ENCODE measurements at places on chromosomes 16 and 17. TPM values are rescaled to one million over a fixed set of nuclear protein-coding genes. Genes with fewer than 3 reads are reported as not detected.

DNA sequence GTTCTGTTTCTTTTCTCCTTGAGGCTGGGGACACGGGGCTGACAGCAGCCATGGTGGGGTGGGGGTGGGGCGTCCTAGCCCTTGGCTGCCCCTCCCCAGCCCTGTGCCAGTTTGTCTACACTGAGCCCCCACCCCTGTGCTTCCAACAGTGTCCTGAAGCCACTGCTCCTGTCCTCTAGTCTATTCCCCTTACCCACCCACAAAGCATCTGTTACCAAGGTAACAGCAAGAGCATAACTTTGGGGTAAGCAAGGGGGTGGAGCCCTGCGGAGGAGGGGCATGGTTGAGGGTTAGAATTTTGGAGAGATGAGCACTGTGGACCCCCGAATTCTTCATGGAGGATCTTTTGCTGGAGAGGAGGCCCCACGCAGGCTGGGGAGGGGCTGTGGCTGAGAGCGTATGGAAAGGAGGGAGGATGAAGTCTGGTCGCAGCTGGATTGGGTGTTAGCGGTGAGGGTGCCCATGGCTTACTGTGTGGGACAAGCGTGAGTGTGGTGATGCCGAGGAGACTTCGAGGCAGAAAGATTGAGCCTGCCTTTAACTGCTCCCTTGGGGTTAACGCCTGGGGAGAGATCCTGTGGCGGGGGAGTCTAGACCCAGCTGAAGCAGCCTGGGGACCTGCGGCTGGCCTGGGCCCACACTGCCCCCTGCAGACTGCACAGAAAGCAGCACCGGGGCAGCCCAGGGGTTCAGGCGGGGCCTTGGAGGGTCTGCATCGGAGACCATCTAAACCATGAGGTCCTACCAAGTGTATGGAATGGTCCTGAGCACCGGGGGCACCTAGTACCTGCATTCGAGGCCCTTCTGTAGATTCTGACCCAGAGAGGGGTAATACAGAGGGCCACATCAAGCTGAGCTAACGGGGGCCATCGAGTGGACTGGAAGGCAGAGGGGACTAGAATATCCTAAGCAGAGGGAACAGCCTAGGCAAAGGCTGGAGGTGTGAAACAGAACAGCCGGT, 6.1 kb upstream of the STAC2 start:
- H3K4me3 ChIP-seq: no peak overlapping the region
- no peak overlapping the region for H3K27ac ChIP-seq
- peaks cover 3% of the 10 kb centered on the region for H3K27me3 ChIP-seq
- DNase-seq: no peak
- no peaks in the 10 kb centered on the region for H3K4me1 ChIP-seq

- no peaks in the 10 kb centered on the region for H3K4me1 ChIP-seq
- H3K27ac ChIP-seq: no peak overlapping the region
- no peak overlapping the region for H3K4me3 ChIP-seq
- no peaks in the 10 kb centered on the region for H3K27me3 ChIP-seq
- DNase-seq: no peak
- no peaks in the 10 kb centered on the region for H3K36me3 ChIP-seq
Measured at GRCh38 chr16:58652741-58653140, 23.1 kb upstream of the CNOT1 start.

DNA sequence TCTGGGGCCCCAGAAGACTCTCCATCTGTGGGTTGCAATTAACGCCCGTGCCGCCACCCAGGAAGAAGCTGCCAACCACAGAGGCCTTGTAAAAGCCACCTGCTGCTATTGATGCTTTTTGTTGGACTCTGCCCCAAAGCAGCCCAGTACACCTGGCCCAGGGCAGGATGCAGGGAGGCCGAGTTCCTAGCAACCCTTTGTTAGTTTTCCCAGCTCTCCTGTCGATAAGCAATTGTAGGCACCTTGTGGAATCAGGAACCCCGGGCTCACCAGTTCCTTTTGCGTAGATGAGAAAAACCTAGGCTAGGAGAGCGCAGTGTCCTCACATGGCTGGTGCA, 103.3 kb downstream of the ABCC6 start:
- H3K27ac ChIP-seq: no peak overlapping the region
- no peak overlapping the region for H3K4me3 ChIP-seq
- no peak for DNase-seq
- no peaks in the 10 kb centered on the region for H3K27me3 ChIP-seq
- H3K4me1 ChIP-seq: no peaks in the 10 kb centered on the region

DNA sequence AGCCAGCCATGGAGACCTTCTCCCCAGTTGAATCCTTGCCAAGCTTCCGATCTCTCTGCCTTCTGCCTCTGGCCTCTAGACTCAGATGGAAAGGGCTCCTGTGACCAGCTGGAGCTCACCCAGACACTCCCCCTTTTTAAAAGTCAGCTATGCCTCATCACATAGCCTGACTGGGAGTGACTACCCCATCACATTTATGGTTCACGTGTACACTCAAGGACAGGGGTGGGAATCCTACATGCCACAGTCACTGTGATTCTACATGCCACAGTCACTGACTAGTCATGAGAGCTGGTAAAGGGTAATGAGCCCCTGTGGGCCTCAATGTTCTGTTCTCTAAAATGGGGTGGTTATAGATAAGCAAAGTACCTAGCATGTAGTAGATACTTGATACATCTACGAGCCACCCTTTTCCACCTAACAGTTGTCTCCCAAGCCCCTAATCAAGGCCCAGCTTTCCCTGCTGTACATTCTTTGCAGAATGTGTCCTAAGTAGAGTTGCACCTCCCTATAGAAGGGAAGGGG, 85.1 kb downstream of the RGS9 start:
- H3K27ac ChIP-seq: no peak overlapping the region
- no peaks in the 10 kb centered on the region for H3K27me3 ChIP-seq
- DNase-seq: no peak
- no peaks in the 10 kb centered on the region for H3K36me3 ChIP-seq
- no peak overlapping the region for H3K4me3 ChIP-seq

ALOX15B gene
- 0.25 TPM for total RNA-seq
